ENCODE measurements at places on chromosomes 4 and X. TPM values are rescaled to one million over a fixed set of nuclear protein-coding genes. Genes with fewer than 3 reads are reported as not detected.

DNA sequence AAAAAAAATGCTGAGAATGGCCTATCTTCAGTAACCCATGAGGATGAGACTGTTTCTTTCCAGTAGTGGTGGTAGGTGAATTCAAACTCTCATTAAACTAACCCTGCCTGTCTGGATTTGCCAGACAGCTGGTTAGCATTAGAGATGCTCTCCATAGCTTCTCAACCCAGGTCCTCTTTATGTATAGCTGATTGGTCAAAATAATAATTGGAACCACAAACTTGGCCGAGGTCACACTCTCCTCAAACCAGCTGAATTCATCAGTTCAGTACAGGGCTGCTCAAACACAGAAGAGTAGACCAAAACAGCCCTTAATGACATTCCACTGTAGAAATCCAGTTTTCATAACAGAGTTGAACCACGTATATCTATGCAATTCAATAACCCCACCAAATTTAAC, 85.3 kb downstream of the HCCS start:
- DNase-seq = no peak

DNA sequence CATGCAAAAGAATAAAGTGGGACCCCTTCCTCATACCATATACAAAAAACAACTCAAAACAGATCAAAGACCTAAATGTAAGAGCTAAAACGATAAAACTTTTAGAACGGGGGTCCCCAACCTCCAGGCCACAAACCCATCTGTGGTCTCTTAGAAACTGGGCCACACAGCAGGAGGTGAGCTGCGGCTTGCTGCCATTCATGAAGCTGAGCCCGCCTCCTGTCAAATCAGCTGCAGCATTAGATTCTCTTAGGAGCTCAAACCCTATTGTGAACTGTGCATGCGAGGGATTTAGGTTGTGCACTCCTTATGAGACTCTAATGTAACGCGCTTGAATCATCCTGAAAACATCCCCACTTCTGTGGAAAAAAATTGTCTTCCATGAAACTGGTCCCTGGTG, 7.0 kb upstream of the GATA1 start:
- DNase-seq = no peak

DNA sequence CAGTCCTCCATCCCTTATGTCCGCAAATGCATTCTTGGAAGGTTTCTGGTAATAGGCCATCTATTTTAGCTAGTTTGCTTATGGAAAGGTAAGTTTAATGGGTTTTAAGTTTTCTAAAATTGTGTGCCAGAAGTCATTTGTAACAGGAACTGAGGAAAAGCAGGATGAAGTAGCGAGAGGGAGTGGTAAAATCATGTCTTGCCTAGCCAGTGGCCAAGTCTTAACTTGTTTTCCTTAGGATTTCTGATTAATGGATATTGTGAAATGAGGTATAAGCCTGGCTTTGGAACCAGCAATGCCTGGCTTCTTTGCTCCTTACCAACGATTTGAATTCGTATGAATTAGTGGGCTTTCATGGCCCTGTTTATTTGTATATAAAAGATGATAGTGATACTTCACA, 7.3 kb downstream of the SEC24B start:
- no peak for DNase-seq

- DNase-seq = no peak
These were observed 2106.0 kb downstream of the PCDH7 start for GRCh38 chr4:32826169-32826568.

DNA sequence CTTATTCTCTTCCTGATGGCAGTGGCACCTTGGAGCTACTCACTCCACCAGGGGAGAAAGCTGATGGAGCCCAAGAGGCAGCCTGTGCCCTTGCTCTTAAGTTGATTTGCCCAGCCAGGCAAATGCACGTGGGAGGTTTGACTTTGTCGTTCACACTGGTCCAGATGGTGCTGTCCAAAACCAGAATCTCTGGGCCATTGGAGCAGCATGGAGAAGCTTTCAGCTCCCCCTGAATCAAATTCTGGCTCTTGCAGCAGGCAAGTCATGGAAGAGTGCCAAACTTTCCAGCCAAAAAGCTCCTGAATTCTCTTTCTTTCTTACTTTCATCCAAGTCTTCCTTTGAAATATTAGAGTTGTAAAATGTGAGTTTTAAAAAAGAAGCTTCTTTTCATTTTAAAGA, 970.4 kb downstream of the RPA4 start:
- DNase-seq = no peak

- peak; percentile 10 for DNase-seq
These were observed 408 bp downstream of the TMEM33 start for GRCh38 chr4:41935652-41936021.

Gene IRS4
- not detected for total RNA-seq

Measured in RPMI7951 (cell line).